Globus pallidus (tissue), 1 donor: ENCODE measurements at places on chromosomes 16 and 17.

GRCh38 chr16:89534252-89534756, 26.1 kb downstream of the SPG7 start:
- peak; percentile 51 for DNase-seq

GRCh38 chr17:8835106-8835505, 32.4 kb downstream of the PIK3R6 start:
- no peak for DNase-seq

DNA sequence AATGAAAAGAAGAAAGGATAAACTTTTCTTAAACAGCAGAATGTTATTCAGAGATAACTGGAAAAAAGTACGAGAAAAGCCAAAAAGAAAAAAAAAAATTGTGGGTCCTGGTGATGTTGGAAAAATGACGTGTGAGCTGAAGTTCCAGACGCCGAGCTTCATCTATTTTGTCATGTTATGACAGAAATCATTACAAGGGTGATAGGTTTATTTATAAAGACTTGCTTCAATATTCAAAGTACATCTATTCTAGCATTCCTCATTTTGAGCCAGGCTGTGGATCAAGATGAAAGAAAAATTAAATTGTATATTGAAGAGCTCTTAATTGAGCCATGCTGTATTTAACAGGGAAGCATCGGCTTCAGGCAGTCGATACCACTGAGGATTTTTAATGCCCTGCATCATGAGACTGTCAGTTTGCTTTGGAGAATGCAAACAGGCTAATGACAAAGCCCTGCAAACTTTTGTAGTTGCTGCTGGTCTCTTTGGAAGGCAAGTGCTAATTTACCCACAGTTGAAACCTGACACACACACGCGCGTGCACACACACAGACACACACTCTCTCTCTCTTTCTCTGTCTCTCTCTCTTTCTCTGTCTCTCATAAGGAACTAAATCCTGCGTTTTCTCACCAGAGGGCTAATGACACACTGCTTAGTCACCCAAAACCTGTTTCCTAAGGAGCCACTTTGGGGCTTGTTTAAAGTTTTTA, 110.7 kb downstream of the WWOX start:
- no peak for DNase-seq

DNA sequence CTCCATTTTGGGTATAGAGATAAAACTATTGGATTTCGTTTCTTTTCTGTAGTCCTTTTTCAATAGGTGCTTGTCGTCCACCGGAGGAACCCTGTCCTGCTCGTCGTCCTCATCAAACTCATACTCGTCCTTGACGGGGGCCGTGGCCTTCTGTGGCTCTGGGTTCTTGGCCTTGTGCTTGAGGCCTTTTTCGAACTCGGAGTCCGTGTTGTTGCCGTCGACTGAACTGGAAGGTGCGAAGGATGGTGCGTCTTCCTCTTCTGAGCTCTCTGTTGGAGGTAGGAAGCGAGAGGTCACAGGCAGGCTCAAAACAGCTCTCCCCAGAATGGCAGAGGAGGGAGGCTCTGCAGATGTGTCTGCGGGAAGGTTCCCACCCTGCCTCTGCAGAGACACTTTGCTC, 67.9 kb downstream of the ZNF778 start:
- DNase-seq, result no peak

- DNase-seq, result no peak
These were observed 439.8 kb downstream of the SOX9 start for GRCh38 chr17:72560303-72561247.

DNA sequence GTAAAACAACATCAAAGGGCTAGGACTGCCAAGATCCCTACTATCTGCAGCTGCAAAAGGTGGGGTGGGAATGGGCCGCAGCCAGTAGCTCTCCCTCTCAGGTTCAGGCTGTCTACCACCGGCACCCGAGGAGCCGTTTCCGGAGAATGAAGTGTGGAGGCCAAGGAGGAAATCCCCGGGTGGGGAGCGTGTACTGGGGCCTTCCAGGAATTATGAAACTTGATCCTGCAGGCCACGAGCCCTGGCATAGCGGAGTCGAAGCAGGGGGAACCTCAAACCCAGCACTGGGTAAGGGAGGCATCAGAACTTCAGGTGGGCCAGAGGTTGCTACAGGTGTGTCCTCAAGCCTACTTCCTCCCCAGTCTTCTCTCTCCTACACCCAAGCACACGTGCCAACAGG, 5.1 kb downstream of the INPP5K start:
- DNase-seq, result no peak

GRCh38 chr16:56013962-56014552, 138.9 kb upstream of the CES5A start:
- DNase-seq, result peak; percentile 7

GRCh38 chr17:43211480-43212402, at the start of gene TMEM106A:
TMEM106A (plus strand) TSS chr17:43211875; CDS start chr17:43213042, 1,167 bp downstream.
- DNase-seq, result peak; percentile 37

- DNase-seq, result peak; percentile 89
These were observed 10.8 kb downstream of the HID1 start for GRCh38 chr17:74961657-74962350.

DNA sequence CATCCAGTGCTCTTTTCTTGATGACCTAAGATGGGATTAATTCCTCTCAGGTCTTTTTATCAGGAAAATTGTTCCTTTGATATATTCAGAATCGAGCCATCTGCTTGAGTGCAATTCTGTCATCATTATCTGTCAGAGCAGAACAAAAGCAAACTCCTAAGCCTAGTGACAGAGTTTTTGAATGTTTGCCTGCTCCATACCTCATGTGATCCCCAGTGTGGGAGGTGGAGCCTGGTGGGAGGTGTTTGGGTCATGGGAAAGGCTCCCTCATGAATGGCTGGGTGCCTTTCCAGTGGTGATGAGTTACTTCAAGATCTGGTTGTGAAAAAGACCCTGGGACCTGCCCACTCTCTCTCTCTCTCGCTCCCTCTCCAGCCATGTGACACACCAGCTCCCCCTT, 628.2 kb downstream of the CDH11 start:
- DNase-seq, result no peak

DNA sequence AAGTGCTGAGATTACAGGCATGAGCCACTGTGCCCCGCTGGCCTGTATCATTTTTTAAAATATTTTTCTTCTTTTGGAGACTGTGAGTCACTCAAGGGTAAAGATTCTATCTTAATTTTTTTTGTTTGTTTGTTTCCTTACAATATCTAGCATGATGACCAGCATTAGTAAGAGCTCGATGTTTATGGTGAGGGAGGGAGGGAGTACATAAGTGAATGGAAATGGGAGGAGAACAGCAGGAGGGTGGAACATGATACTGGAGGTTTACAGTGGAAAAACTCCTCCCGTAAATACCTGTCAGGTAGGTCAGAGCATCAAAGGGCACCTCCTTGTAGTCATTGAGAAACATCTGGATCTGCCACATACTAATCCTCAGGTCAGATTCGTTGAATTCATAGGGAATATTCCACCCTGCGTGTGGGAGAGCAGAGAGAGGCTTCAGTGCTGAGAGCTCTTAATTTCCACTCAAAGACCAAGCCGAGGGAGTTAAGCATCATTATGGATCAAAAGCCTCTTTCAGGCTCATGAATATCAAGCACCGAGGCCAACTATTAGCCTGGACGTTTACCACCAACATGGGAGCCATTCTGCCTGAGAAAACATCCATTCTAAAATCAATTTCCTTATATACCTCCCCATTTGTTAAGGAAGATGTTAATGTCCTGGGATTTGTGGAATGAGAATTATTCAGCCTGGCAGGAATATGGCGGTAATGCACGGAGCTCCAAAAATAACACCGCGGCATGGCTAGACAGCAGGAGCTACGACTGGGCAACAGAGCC, 51.8 kb downstream of the LYRM1 start:
- DNase-seq, result no peak

DNA sequence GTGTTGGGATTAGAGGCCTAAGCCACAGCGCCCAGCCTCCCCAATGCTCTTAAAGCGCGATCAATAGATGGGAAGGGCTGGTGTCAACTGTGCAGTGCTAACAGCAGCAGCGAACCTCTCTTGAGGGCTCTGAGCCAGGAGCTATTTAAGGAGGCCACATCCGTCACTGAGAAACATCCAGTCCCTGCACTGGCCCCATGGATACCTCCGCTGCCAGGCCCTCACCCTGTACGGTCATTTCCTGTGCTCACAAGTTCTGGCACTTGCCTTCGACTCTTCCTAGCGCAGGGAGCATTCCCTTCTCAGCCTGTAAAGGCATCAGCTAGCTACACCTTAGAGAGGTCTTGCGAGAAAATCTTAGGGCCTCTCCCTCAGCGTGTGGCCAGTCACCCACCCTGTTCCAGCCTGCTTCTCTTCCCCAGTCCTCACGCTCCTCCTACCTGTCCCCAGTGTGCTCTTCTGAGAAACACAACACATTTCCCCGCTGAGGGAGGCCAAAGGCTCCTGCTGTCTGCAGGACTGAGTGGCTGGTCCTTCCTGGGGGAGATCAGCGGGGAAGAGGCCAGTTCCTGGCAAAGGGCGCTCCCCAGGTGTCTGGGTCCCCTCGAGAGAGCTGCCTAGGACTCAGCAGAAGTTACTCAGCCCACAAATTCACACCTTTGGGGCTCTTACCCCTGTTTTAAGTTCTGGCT, 28.6 kb downstream of the GTF3C1 start:
- no peak for DNase-seq

- DNase-seq, result no peak
These were observed 335 bp downstream of the NECAB2 start for GRCh38 chr16:83968306-83968851.

DNA sequence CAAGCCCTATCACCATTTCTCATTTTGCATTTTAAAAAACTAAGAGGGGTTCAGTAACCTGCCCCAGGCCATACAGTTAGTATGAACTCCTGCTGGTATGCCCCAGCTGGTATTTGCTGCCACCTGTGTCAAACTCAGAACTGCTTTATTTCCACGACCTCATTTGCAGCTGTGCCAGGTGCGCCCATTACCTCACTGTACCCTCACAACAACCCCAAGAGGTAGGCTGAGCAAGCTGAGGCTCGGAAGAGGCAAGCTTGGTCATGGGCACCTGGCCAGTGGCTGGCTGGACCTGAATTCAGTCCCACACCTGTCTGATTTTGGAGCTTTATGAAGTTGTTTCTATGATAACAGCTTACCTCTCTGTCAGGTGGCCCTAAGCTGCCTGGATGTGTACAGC, 7.6 kb downstream of the EPN2 start:
- no peak for DNase-seq

GRCh38 chr16:84989749-84990620, 21.4 kb downstream of the ZDHHC7 start:
- DNase-seq, result no peak

- DNase-seq, result peak; percentile 50
These were observed 873 bp downstream of the USP10 start for GRCh38 chr16:84700446-84701300.

DNA sequence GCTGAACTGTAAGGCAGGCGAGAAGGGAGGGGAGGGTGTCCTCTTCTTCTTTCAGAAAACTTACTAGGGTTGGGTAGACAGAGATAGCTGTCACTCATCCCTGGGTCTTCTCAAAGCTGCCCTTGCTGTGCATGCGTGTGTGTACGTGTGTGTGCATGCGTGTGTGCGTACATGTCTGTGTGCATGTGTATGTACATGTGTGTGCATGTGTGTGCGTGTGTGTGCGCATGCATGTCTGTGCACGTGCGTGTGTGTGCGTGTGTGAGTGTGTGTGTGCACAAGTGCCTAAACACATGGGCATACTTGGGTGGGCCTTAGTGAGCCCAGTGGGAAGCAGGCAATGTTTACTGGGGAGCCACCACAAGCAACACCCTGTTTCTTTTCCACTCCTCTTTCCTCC, 154.8 kb upstream of the TNRC6C start:
- DNase-seq, result no peak

DNA sequence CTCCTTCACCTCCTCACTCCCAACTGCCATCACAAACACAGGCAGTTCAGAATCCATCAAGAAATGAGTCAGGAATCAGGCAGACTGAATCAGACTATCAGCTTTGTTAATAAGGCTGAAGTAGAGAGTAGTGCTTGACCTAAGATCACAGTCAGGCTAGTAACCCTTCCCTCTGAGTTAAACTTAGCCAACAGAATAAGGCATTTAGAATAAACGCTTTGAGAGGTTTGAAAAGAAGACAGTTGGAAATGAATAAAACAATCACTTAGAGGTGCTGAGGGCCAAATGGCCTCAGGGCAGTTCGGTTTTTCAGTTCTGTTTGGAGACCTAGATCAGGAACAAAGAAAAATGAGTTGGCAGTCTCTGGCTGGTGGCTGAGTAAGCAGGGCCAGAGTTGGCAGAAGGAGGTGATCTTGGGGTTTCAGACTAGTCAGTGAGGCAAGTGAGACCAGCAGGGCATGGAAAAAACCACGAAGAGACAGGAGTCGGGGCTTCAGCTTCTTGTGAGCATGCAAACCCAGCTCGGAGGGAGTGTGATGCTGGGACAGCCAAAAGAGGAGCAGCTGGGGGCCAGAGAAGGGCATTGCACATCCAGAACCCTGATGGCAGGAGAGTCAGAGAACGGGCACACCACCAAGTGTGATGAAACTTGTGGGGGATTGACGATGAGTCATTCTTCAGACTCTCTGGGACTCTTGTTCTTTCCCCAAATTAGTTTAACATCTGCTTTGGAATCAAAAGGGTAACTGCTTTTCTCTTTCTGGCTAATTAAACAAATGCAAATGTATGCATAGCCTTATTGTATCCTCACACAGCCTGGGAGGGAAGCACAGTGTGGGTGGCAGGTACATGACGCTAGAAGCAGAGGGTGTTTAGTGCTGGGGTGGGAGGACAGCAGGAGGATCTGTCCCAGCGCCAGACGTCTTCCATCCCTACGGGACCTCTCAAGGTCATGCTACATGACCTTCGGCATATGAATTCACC, 54.8 kb downstream of the SPECC1 start:
- DNase-seq, result peak; percentile 85

- no peak for DNase-seq
These were observed 27.7 kb upstream of the RASD1 start for GRCh38 chr17:17523731-17524490.

GRCh38 chr17:45855691-45856336, 11.1 kb downstream of the SPPL2C start:
- no peak for DNase-seq

DNA sequence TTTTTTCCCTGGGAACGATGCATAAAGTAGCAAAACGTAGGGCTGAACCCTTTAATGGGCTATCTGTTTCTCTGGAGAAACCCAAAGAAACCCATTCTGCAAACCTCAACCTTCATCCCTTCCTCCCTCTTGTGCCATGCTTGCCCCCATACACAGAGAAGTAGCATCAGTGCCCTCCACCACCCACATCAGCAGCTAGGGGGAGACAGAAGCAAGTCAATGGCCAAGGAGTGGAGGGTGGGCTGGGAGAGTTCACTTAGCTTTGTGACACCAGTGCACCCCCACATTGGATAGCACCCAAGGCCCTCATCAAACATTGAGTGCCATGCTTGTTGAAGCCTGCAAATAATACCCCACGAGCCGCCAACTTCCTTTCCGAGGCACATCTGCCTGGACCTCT, 282.4 kb downstream of the ABCC12 start:
- DNase-seq, result no peak
